SK-N-SH treated with all-trans-retinoic acid at 6 μM for 48 hours (cell line): ENCODE measurements at places on chromosomes 1 and 21.
A peak's percentile ranks its signal among the peaks of the same experiment; 100 is the strongest.

DNA sequence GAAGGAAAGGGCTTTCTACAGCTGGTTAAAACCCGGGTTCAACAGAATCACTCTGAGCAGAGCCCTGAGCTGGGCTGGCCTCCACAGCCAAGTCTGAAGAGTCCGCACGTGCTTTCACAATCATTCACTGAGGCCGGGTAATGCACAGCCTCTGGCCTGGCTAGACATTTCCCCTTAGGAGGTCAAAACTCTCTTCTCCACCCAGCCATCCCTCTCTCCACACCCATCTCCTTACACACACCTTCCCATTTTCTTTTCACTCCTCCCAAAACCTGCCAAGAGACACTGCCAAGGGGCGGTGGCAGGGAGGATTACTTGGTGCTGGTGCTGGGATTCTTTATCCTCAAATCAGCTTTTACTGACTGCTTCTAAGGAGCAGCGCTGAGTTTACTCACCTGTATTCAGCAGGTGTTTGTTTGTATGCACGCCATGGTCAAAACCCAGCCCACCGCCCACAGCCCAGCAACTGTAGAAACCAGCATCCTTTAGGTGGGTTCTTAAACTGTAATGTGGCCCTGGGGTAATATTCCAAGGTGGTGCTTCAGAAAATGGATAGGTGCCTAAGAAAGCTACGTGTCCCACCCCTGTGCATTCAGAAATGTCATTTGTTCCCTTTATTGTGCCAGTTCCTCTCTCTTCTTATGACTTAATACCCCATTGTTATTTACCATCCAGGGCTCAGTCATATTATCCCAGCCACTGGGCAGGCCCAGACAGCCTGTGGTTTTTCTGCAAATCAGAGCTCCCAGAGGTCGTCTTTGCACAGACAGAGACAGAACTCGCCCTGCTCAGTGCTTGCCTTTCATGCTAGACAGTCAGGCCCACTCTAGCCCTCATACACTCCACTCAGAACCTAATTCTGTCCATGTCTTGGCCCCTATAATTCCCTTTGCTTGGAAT is 80.2 kb downstream of the ADSS2 start:
- ATAC-seq = peak; percentile 41; the same call in 2 of the 3 replicates

GRCh38 chr1:98429965-98430443 is 231.5 kb upstream of the SNX7 start:
- ATAC-seq = no peak

DNA sequence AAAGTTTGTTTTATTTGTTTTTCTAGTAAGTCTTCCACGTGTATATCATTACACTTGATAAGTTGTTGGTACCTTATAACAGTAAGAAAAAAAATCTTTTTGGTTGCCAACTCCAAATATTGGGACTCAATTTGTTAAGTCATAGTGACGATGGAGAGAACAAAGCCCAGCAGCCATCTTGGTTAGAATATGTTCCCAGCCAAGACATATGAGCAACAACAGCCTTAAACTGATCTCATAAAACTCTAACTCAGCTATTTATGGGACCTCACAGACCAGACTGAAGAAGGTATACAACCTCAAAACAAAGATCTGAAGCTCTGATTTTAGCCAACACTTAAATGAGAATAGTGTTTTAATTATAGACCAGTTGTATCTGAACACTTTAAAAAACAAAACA is 281.3 kb downstream of the VAV3 start:
- no peak for ATAC-seq

- ATAC-seq = peak; percentile 63
Observed at GRCh38 chr1:87951852-87952251, 623.2 kb downstream of the LMO4 start.

DNA sequence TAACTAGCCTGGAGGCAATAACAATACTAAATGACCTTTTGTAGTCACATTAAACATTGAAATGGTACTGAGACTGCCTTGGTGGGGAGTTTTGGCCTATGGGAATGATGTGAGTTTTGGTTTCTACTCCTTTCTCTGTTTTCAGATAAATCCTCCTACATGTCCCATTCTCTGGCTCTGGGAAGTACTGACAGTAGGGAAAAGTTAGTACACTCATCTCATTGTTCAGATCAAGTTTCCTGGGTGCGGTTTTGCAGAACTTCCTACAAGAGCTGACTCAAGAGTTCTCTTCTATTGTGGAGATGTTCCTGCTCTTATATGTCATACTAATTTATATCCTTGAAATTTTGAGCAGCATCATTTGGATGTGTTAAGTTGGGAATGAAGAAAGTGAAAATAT is 74.2 kb upstream of the MACF1 start:
- ATAC-seq = peak; percentile 83

DNA sequence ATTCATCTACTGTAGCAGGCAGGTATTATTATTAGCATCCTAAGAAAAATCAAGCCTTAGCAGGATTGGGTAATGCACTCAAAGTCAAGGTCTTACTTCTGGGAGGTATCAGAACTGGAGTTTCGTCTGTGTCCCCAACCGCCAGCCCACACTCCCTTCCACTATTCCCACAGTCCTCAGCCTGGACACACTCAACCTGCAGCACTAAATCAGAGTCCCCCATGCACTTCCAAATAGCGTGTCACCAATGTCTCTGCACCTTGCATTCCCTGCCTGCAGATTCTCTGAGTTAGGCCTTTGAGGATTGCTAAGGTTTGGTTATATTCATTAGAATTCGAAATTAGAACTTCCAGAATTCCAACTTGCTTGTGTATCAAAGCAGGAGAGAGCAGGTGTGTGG is 3.9 kb downstream of the LYPD8 start:
- ATAC-seq = peak; percentile 14; the same call in 2 of the 3 replicates

- no peak for ATAC-seq
Observed at GRCh38 chr1:31507676-31508530, 68.4 kb upstream of the TINAGL1 start.

DNA sequence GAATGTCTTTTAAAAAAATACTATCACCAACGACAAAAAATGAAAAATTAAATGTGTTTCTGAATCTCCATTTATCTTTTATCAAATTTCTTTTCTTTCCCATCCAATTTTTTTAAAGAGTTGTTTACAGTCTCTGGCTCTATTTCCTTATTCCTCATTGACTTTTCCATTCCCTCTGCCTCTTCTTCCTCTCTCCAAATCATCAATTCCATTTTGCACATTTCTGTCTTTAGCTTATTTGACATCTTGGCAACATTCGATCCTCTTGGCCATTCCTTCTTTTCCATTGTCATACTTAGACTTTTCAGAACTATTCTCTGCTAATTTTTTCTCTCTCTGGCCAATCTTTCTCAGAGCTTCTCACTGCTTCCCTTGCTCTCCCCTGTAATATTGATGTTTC is 497.6 kb downstream of the PLPP3 start:
- no peak for ATAC-seq

DNA sequence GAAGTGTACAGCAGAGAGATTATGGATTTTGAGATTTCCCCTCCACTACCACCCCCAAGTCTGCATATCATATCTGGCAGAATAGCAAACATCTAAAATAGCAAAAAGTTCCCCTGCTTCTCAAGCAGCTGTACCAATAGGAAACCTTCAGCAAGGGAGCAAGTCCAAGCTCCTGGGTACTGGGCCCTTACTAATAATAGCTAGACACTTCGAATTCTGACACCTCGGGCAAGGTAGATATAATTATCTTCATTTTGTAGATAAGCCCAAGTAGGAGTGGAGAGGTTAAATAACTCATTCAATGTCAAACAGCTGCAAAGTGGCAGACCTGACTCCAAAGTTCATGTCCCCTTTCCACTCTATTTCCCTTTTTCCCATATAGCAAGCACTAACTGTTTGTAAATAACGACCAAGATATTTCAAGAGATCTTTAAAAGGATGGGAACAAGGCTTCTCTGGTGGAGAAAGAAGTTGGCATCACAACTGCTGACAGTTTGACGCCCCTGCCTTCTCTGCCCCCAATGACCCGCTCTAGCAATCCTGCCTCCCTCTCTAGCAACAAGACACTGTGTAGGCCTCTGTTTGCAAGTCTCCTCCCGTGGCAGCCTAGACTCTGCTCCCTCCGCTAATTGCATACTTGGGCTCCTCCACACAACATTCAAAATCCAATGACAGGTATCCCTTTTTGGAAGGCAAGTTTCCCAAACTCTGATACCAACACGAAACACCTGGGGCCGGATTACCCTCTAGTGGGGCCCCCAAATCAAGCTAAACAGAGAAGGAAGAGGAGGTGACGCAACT is 18.7 kb upstream of the ADAR start:
- ATAC-seq = peak; percentile 67
